Stimulated activated CD8-positive, alpha-beta memory T cell treated with anti-CD3 and anti-CD28 coated beads, Interleukin-7, amount 100 ng/mL, for 1 hour (primary cell): ENCODE measurements at places on chromosomes 6 and 20.

DNA sequence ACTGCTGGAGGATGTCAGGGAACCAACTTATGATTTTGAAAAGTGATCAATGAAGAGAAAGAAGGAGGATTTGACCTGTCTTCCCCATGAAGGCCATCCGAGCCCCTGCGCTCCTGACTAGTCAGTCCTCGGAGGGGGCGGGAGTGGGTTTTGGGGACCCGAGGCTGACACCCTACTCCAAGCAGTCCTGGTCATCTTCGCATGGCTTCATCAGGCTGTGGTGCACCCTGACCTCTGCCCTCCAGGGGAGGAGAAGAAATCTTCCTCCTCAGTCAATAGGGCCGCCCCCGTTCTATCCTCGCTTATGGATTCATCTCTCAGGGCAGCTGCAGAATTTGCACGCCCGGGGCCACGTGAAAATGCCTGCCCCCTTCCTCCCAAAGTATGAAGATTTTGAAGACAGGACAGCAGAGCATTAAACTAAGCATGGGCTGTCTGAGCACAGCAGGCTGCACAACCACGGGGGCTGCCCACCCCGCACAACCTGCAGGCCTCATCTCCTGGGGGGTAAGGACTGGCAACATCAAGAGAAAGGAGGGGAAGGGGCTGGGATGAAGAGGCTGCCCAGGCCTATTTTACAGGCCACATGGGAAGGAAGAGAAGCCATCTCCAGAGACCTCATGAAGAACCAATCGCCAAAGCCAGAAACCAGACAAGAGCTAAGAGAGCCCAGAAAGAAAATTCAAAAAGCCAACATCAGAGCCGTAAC, 138.1 kb upstream of the PHACTR3 start:
- DNase-seq: no peak

DNA sequence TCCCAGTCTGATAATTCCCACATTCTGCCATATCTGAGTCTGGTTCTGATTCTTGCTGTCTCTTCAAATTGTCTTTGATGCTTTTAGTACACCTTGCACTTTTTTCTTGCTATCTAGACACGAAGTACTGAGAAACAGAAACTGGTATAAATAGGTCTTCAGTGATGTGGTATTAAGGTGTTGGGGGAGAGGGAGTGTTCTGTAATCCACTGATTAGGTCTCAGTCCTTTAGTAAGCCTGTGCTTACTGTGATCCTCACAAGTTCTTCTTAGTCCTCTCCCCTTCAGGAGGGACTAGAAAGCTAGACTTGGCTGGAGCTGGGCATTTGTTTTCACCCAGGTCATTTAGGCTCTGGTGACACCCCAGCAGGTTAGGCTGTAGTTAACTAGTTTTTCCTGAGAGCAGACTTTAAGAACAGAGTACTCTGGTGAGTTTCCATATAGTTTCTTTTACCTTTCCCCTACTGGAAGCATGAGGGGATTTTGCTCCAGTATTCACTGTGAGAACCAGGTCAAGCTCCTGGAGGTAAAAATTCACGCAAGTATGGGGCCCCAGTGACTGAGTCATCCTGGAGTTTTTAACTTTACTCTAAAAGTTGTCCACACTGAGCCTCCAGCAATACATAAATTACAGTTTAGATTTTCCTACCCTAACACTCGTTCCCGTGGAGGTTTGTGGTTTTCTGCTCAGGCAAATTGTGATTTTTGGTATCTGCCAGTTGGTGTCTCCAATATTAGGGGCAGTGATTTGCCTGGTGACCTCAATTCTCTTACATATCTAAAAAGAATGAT, 154.6 kb downstream of the CDKAL1 start:
- DNase-seq: no peak

DNA sequence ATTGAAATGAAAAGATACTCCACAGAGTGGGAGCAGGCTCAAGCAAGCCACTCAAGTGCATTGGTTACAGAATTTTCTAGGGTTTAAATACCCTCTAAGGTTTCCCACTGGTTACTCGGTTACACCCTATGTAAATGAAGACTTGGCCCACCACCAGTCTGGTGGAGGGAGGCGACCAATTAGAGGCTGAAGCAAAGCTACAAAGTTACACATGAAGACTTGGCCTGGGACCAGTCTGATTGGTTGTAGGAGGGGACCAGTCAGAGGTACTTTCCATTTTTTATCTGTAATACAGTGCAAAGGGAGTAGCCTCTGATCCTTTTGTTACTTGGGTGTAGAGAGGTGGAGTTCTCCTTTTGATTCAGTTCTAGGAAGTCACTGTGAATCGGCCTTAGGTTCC, 7.6 kb downstream of the SRSF12 start:
- no peak for DNase-seq

DNA sequence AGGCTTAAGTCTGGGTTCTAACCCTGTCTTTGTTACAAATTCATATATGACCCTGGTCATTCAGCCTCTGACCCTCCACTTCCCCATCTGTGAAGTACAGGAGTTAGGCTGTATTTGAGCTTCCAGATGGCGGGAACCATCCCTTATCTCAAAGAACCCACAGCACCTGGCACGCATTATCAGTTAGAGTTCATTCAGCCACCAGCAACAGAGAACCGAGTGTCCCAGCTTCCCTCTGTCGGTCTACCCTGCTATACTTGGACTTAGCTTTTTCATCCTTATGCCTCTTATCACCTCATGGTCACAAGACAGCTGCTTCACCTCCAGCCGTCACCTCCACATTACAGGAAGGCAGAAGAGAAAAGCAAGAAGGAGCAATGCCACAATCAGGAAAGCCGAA, 147.8 kb downstream of the EYA2 start:
- no peak for DNase-seq

DNA sequence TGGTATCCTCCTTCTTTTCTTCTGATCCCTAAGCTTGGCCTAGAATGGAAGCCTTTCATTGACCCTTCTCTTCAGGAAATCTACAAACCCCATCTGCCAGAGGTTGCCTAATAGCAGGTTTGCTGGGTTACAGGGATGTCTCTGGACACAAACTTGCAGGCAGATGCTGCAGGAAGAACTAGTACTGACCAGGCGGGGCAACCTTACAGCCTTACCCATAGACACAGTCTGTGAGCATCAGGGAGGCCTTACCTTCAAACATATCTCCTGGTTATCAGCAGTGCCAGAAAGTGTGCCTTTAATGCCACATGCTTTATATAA, 2.6 kb downstream of the SCUBE3 start:
- DNase-seq: no peak
